ENCODE measurements at places on chromosomes 7 and 10.

DNA sequence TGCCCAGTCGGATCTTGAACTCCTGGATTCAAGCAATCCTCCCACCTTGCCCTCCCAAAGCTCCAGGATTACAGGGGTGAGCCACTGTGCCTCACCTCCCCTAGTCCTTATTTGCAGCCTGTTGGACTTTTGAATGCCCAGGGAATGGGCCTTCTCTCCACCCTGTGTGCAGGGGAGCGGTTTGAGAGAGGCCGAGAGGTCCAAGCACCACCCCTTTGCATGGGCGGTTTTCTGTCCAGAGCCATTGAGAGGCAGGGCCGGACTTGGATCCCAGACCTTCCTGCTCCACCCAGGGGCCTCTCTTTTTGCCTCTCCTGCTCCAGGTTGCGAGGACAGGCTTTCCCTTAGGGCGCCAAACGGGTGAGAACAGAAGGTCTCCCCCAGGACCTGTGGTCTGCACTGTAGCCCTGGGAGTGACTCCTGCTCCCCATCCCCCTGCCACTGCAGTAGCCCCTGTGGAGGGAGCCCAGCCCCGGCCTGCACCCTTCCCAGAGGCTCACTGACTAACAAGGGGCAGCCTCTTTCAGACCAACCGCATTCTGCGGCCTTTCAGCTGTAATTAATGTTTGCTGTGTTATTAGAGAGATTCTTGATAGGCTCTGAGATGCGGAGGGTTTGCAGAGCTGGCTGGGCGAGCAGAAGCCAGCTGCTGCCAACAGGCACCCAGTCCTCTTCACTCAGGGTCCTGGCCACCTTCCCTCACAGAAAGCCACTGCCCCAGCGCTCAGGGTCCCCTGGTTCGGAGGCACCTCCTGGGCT lies 57.9 kb downstream of the ELFN1 start:
- DNase-seq: no peak

- no peak for DNase-seq
Observed at GRCh38 chr10:119290301-119291048, 83.1 kb downstream of the GRK5 start.

DNA sequence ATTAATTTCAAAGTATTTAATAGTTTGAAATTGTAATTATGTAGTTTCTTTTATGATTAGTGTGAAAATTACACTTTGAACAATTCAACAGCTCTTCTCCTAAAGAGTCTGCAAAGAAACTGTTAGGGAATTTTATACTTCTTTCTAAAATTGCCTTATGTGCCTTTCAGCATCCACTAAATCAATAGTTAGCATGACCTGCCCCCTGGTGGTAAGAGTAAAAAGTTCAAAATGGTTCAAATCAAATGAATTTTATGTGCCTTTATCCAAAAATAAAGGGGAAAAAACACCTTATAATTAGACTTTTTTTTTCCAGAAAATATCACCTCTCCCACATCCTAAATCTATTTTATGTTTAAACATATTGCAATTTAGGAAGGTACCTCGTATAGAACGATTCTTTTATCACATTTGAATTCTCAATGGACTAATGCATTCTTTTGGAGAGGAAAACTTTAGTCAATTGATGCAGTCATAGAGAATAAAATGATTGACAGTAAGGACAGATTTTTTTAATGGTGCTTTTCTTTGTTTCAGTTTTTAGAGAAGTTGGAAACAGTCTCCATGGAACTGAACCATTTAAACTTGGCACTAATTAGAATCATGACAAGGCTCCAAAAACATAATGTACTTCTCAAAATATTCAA lies 163.7 kb downstream of the SEMA3D start:
- no peak for DNase-seq

GRCh38 chr7:144416341-144416740 lies 12.8 kb upstream of the NOBOX start:
- no peak for DNase-seq

- no peak for DNase-seq
Observed at GRCh38 chr10:123583639-123584418, 82.3 kb upstream of the GPR26 start.

DNA sequence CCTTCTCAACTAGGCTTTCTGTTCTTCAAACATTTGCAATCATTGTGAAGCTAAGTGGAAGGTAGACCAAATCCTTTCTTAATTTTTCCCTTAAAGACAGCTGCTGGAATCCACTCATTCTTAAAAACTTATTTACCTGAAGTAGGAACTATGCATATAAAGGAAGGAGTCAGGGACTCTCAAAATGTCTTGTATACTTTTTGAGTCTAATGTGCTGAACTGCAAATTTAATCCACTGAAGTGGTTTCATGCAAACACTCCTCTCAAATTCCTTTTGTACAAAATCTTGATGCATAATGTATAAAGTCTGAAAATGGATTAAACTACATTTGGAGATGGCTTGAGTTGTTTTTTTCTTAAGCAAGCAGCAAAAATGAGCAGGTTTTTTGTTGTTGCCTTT lies 118.0 kb downstream of the CABCOCO1 start:
- DNase-seq: no peak

DNA sequence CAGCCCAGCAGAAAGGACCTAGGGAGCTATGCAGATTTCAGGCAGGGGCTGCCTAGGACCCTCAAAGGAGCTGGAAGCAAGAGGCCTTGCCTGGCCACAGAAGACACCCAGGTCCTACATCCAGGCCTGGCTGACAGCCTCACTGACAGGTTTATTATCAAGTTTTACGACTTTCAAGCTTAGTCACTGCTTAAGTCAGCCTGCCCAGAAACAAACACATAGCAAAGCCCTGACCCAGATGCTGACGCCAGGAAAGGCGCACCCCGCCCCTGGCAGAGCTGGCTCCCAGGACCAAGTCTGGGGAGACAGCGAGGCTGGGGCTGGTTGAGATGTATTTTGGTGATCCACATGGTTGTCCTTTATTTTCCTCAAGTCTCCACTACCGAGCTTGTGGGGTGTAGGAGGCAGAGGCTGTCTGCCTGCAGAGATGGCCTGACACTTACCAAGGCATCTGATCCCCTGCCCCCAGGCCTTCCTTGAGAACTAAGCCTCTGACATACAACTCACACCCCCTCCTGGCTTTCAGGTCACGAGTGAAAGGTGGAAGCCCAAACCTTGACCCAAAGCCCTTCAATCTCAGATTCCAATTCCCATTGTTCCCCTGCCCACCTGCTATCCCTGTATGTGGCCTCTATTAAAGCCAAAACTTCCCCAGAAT lies 80.7 kb upstream of the EMX2 start:
- no peak for DNase-seq

DNA sequence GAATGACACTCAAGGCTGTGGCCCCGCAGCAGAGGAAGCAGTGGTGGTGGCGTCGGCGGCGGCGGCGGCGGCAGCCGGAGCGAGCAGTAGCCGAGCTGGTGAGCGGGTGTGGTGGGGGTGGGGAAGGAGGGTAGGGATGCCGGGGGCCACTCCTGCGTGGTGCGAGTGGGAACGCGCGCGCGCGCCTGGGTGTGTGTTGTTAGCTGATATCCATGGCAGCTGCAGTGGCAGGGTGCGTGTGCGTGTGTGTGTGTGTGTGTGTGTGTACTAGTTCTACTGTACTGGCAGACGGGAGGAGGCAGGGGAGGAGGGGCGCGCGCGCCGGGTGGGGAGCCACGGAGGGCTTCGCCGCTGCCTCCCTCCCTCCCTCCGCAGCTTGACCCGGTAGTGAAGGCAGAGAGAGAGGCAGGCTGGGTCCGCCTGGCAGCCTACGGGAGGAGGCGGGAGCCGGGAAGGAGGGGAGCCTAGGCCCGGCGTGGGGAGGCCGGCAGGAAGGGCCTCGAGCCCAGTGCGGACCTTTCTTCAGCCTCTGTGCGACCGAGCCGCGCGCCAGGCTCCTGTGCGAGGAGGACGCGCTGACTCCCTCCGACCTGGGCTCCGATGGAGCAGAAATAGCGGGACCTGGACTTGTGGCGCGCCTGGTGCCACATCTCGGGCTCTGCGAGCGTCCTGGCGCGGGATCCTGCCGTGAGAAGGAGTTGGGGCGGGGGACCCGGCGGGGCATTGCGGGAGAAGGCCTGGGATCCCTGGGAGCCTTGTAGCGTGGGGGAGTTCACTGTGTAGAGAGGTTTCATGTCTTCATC lies at the start of gene MAGI2:
Gene MAGI2 (minus strand): TSS at position 110 of the 803 bp plus-strand sequence. CDS start 347 bp downstream, outside the sequence.
- no peak for DNase-seq

- DNase-seq: no peak
Observed at GRCh38 chr7:135160098-135160857, 10.2 kb downstream of the CYREN start.

Measured in stimulated activated CD4-positive, alpha-beta T cell treated with anti-CD3 and anti-CD28 coated beads, Interleukin-1b, Interleukin-23, amount 100 ng/mL, for 1 hour (primary cell).